Cardiac muscle cell (in vitro differentiated cells and primary cell): ENCODE measurements at places on chromosomes 2 and 18.

GRCh38 chr18:13353084-13353823, 134.7 kb downstream of the LDLRAD4 start:
- no peaks in the 10 kb centered on the region for H3K4me1 ChIP-seq
- no peak overlapping the region for H3K4me3 ChIP-seq

DNA sequence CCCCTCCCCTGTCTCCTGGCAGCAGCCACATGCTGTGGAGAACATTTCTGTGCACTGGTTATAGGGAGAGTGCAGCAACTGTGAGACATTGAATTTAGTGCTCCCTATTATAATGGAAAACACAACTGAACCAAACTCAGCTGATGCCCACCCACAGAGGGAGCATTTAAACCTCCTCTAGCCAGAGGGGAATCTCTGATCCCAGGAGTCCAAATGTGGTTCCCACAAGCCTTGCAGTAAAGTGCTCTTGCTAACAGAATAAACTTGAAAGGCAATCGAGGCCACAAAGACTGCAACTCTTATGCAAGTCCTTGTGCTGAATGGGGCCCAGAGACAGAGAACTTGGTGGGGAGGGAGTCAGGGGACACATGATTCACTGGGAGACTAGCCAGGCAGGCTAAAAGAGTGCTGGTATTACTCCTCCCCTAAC, 638.8 kb upstream of the VRK2 start:
- H3K4me3 ChIP-seq, result no peak overlapping the region
- H3K27me3 ChIP-seq, result no peaks in the 10 kb centered on the region
- no peak overlapping the region for H3K27ac ChIP-seq
- DNase-seq, result no peak
- H3K4me1 ChIP-seq, result peaks cover 19% of the 10 kb centered on the region

- no peaks in the 10 kb centered on the region for H3K27me3 ChIP-seq
- DNase-seq, result peak; percentile 42
- no peak overlapping the region for H3K27ac ChIP-seq
- H3K4me3 ChIP-seq, result no peak overlapping the region
- H3K36me3 ChIP-seq, result no peaks in the 10 kb centered on the region
Measured at GRCh38 chr2:207333599-207334300, 168.0 kb upstream of the KLF7 start.

DNA sequence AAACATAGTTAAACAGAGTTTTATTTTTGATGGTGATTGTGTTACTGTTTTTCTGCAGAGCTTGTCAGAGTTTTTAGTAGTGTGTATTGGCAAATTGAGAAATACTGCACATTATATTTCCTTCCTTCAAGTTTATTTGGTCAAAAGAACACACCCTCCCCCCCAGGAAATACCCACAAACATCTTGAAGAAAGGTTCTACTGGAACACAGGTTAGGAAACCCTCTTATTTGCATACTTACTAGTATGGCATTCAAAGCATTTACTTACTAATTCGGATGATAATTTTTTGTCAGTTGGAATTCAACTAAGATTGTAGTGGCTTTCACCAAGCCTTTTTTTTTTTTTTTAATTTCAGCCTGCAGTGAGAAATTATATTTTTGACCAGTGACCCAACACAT, 9.1 kb downstream of the CAB39 start:
- no peak for DNase-seq
- no peaks in the 10 kb centered on the region for H3K27me3 ChIP-seq
- peaks cover 4% of the 10 kb centered on the region for H3K36me3 ChIP-seq
- peaks cover 23% of the 10 kb centered on the region for H3K4me1 ChIP-seq

GRCh38 chr2:18396329-18397010, 164.0 kb downstream of the RDH14 start:
- DNase-seq, result no peak
- H3K36me3 ChIP-seq, result no peaks in the 10 kb centered on the region
- no peaks in the 10 kb centered on the region for H3K27me3 ChIP-seq
- no peak overlapping the region for H3K27ac ChIP-seq

DNA sequence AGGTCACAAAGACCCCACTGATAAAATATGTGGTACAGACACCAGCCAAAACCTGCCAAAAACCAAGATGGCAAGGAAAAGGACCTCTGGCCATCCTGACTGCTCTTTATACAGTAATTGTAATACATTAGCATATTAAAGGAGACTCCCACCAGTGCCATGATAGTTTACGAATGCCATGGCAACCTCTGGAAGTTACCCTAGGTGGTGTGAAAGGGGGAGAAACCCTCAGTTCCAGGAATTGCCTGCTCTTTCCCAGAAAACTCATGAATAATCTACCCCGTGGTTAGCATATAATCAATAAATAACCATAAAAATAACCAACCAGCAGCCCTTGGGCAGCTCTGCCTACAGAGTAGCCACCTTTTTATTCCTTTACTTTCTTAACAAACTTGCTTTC, 129.8 kb upstream of the EPB41L3 start:
- H3K27ac ChIP-seq, result no peak overlapping the region
- no peaks in the 10 kb centered on the region for H3K4me1 ChIP-seq
- H3K36me3 ChIP-seq, result no peaks in the 10 kb centered on the region

DNA sequence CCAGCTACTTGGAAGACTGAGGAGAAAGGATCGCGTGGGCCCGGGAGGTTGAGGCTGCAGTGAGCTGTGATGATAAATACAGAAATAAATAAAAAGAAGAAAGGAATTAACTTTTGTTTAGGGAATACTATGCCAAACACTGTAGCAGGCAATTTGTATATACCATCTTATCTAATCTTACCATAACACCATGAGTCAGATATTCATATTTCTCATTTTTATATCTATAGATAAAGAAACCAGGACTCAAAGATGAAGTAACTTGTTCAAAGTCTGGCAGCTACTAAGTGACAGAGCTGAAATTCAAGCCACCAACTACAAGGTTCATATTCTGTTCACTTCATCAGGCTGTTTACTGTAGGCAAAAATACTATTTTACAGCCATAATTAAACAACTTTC, 119.2 kb upstream of the SLC39A10 start:
- H3K27ac ChIP-seq, result no peak overlapping the region
- no peaks in the 10 kb centered on the region for H3K36me3 ChIP-seq

- H3K27me3 ChIP-seq, result no peaks in the 10 kb centered on the region
- H3K4me1 ChIP-seq, result no peaks in the 10 kb centered on the region
- no peaks in the 10 kb centered on the region for H3K36me3 ChIP-seq
- H3K27ac ChIP-seq, result no peak overlapping the region
Measured at GRCh38 chr18:62730941-62731340, 15.6 kb downstream of the PHLPP1 start.

DNA sequence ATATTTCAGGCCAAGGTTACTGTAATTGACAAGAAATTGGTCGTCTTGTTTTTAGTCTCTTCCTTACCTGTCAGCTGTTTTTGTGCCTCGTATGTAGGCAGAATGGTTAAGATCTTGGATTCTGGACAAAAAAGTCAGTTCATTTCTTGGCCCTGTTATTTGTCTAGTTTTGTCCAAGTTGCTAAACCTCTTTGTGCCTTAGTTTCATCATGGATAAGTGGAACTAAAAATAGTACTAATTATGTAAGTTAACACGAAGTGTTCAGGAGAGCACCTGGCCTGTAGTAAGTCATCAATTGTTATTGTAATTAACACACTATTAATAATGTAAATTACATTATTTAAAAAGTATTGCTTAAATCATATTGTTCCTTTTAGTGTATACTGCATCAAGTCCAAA, 148.0 kb downstream of the PARD3B start:
- H3K27me3 ChIP-seq, result no peaks in the 10 kb centered on the region
- no peaks in the 10 kb centered on the region for H3K36me3 ChIP-seq
- no peak for DNase-seq
- H3K4me1 ChIP-seq, result no peaks in the 10 kb centered on the region

DNA sequence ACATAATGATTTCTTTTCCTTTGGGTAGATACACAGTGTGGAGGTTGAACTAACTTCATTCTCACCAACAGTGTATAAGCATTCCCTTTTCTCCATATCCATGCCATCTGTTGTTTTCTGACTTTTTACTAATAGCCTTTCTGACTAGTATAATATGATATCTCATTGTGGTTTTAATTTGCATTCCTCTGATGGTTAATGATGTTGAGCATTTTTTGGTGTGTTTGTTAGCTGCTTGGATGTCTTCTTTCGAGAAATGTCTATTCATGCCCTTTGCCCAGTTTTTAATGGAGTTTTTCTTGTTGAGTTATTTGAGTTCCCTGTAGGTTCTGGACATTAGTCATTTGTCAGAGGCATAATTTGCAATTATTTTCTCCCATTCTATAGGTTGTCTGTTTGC, 59.8 kb downstream of the MARCHF4 start:
- H3K4me3 ChIP-seq, result no peak overlapping the region
- H3K27ac ChIP-seq, result no peak overlapping the region
- H3K27me3 ChIP-seq, result no peaks in the 10 kb centered on the region

- H3K4me1 ChIP-seq, result no peaks in the 10 kb centered on the region
- no peak overlapping the region for H3K27ac ChIP-seq
- peak; percentile 70 for DNase-seq
- H3K36me3 ChIP-seq, result no peaks in the 10 kb centered on the region
- no peaks in the 10 kb centered on the region for H3K27me3 ChIP-seq
Measured at GRCh38 chr2:60998628-60999545, 18.6 kb upstream of the PEX13 start.

DNA sequence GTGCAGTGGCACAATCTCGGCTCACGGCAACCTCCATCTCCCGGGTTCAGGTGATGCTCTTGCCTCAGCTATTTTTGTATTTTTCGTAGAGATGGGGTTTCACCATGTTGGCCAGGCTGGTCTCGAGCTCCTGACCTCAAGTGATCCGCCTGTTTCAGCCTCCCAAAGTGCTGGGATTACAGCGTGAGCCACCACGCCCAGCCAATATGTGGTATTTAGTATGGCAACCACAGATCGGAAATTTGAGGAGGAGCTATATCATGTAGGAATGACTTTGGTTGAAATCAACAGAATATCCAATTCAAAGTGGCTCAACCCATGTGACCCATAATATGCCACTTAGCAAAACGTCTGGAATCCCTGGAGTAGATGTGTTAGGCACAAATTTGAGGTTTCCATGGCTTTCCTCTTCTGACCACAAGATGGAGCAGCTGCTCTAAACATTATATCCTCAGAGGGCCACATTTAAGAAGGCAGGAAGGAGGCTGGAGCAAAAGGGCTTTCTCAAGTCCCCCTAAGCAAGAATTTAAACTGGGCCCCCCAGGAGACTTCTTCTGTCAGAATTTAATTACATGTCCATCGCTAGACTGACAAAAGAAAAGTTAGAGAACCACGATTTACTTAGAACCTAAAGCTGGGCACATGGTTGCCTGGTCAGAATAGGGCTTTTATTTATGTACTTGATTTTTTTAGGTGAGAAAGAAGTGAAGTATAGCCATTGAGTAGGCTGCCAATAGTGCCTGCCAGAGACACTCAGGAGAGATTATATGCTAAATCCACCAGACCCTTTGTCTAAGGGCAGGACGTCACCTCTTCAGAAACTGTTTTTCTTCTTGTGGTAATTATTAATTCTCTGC, 49.6 kb upstream of the ITSN2 start:
- H3K27me3 ChIP-seq, result no peaks in the 10 kb centered on the region
- DNase-seq, result peak; percentile 78
- no peaks in the 10 kb centered on the region for H3K36me3 ChIP-seq
- H3K27ac ChIP-seq, result no peak overlapping the region
- H3K4me1 ChIP-seq, result no peaks in the 10 kb centered on the region

GRCh38 chr2:45851111-45851510, 199.6 kb downstream of the PRKCE start:
- no peak overlapping the region for H3K4me3 ChIP-seq
- no peak for DNase-seq
- H3K4me1 ChIP-seq, result no peaks in the 10 kb centered on the region
- H3K36me3 ChIP-seq, result no peaks in the 10 kb centered on the region

DNA sequence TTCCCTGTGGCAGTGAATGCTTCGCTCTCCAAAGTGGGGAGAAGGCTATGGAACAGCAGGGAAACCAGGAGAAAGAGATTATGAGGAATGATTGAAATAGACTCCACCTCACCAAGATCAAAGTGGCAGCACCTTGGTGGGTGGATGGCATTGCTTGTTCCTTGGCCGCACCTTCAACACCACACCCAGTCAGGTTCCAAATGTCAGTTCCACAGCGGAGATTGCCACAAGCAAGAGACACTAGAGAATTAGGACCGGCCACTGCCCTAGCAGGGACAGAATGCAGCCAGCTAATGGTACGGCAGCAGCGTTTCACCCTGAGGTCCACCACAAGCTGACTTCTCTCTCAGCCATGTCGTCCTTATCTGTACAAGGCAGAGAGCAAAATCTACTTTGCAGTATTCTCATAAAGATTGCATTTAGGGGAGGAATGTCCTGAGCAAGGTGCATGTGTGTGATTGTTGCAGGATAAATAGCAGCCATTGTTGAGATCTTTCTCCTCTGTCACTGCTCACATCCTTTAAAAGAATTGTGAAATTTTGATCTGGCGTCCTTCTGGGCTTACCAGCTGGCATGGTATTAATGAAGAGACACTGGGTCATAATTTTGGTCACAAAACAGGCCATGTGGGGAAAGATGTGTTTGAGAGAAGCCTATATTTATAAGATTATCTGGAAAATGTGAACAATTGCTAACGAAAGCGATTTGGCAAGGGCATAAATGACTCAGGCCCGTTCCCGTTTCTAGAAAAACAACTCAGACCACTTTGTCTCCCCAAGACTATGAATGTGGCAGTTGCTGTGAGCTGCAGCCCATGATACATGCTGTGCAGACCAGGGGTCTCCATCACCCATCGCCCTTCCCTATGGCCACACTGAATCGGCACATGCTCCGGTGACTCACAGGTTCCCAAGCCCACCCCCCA, 228.6 kb upstream of the ID2 start:
- no peak for DNase-seq
- H3K27ac ChIP-seq, result no peak overlapping the region
- no peaks in the 10 kb centered on the region for H3K36me3 ChIP-seq
- H3K4me3 ChIP-seq, result no peak overlapping the region

GRCh38 chr18:78607221-78607620, 372.4 kb upstream of the SALL3 start:
- H3K4me1 ChIP-seq, result no peaks in the 10 kb centered on the region
- no peaks in the 10 kb centered on the region for H3K27me3 ChIP-seq
- no peak overlapping the region for H3K4me3 ChIP-seq
- no peaks in the 10 kb centered on the region for H3K36me3 ChIP-seq
- no peak for DNase-seq

GRCh38 chr2:29650631-29651097, 270.7 kb downstream of the ALK start:
- H3K36me3 ChIP-seq, result no peaks in the 10 kb centered on the region
- no peak for DNase-seq
- no peak overlapping the region for H3K4me3 ChIP-seq
- no peaks in the 10 kb centered on the region for H3K27me3 ChIP-seq
- peaks cover 23% of the 10 kb centered on the region for H3K4me1 ChIP-seq
